NCI-H82 (cell line): ENCODE measurements at places on chromosomes 3 and 15.

DNA sequence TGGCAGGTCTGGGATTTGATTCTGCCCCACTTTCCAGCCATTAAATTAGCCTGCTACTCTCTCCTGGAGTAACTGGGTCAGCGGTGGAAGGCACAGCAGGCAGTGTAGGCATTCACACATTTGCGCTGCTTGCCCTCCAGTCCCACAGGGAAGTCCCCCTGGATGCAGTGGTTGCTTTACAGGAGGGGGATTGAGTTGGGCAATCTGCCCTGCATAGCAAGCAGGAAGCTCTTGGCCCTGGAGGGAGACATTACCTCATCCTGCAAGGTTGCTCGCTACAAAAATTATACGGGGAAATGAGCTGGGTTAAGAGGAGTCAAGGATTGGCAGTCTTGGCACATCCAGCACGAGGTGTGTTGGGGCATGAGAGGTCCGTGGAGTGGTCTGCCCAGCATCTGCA is 14.8 kb downstream of the MCM2 start:
- no peak for DNase-seq

DNA sequence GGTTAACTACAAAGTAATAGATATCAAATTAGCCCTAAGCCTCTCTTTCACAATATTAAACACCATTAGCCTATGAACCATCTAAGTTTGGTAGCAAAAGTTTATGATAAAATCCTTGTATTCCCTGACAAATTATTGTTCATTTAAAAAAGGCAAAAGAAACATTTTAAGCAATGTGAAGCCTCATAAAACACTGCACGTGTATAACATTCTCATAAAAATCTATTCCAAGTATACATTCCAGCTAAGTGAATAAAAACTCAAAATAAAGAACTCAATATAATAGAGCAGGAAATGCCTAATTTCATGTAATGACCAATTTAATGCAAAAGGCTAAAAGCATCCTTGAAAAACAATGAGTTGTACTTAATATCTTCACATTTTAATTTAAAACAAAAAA is 27.7 kb downstream of the TNIK start:
- no peak for DNase-seq

DNA sequence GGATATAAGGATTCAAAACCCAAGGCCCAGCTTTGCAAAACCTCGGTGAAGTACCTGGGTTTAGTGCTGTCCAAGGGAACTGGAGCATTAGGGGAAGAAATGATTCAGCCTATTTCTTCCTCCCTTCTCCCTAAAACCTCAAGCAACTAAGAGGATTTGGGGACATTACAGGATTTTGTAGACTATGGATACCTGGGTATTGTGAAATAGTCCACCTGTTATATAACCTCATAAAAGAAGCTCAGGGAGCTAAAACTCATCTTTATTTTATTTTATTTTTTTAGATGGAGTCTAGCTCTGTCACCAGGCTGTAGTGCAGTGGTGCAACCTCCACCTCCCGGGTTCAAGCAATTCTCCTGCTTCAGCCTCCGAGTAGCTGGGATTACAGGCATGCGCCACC is 8.7 kb upstream of the SMCO1 start:
- no peak for DNase-seq

DNA sequence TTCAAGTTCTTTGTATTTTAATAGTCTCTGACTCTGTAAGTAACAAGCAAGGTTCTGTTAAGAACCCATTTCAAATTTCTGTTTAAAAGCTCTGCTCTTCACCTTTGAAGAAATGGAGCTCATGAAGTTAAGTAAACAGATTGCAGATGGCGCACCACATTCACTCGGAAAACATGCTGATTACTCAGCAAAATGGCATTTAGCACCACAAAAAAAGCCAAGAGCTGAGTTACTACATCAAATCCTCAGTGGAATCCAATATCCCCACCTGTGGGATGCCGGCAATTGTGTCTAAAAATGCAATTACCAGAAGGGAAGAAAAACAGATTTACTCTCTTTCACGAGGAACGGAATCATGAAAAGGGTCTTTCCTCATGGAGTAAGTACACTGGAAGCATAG is 758.0 kb downstream of the NTRK3 start:
- DNase-seq, result no peak

GRCh38 chr3:88668180-88668579 is 439.2 kb upstream of the EPHA3 start:
- no peak for DNase-seq

DNA sequence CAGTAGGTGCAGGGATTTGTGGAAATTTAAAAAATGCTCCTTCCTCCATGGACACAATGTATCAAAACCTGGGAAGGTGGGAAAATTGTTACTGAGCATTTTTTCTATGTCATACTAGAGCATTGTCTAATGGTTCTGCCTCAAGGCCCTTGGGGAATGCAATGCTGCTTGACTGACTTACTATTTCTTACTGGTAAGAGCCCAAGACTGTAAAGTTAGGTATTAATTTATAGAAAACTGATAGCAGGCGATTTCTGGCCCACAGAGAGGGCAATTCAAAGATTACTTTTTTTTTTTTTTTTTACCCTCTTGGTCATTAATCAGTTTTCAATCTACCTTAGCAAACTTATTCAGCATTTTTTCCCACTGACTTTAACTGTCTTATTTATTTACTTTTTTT is 38.5 kb upstream of the MRPL3 start:
- DNase-seq, result no peak

DNA sequence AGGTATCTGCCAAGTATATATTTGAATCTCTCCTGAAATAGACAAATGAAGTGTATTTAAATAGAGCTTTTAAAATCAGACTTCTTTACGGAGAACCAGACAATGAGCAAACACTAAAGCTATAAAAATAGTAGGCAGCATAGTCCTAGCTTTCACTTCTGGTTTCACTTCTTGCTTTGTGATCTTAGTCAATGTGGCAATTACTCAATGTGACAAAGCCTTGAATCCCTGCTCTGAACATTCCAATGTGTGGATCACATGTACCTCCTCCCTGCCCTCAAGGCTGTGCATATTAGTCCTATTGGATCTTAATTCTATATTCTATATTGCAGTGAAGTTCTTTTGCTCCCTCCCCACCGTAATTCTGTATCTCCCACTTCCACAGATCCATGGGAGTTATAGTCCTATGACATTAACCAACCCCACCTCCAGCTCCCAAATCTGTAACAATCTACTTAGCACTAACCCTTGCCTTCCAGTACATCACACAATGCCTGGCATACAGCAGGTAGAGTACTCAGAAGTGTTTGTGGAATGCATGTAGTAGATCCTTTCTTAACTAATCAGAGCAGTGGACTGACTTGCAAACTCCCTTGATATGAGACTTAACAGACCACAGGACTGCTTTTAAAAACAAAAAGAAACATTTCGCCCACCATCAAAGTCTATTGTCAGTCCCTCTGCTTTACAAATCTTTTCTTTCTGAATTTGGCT is 24.3 kb upstream of the CP start:
- no peak for DNase-seq

DNA sequence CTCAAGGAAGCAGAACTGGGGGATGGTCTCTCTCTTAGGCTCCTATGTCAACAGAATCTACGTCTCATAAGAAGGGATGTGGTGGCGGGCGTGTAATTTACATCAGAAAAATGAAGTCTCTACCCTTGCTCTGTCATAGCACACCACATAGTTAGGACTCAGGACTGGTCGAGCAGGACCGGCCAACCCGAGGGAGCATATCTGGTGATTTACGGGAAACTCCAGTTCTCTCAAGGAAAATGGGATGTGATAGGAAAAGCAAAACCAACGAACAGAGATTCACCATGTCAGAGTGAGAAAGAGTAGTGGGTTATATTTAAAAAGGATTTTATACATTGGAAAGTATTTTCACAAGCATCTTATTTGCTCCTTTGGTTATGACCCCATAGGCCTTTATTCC is 54.7 kb downstream of the IGF2BP2 start:
- no peak for DNase-seq

- DNase-seq, result no peak
Observed at GRCh38 chr3:187522890-187523289, 147.3 kb downstream of the SST start.

DNA sequence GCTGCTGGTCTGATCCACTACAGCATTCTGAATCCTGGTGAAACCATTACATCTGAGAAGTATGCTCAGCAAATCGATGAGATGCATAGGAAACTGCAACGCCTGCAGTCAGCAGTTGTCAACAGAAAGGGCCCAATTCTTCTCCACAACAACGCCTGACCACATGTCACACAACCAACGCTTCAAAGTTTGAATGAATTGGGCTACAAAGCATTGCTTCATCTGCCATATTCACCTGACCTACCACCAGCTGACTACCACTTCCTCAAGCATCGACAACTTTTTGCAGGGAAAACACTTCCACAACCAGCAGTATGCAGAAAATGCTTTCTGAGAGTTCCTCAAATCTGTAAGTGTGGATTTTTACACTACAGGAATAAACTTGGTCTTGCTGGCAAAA is 54.7 kb upstream of the C2CD4B start:
- no peak for DNase-seq

DNA sequence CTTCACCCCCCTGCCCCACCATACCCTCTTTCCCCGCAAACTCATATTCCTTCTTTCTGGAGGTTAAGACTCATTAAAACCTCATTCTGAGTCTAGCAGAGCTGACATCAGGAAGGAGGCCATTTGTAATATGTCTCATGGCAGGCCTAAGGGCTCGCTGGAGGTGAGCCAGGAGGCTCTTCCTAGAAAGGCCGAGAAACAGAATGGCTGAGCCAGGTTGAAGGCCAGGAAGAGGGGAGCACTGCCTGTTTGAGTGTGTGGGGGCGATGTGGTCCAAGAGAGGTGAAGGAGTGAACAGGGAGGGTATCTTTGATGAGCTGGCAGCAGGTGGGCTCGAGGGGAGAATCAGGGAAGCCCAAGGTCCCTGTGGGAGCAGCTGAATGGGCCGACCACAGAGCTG is 317.3 kb downstream of the TLE3 start:
- no peak for DNase-seq

DNA sequence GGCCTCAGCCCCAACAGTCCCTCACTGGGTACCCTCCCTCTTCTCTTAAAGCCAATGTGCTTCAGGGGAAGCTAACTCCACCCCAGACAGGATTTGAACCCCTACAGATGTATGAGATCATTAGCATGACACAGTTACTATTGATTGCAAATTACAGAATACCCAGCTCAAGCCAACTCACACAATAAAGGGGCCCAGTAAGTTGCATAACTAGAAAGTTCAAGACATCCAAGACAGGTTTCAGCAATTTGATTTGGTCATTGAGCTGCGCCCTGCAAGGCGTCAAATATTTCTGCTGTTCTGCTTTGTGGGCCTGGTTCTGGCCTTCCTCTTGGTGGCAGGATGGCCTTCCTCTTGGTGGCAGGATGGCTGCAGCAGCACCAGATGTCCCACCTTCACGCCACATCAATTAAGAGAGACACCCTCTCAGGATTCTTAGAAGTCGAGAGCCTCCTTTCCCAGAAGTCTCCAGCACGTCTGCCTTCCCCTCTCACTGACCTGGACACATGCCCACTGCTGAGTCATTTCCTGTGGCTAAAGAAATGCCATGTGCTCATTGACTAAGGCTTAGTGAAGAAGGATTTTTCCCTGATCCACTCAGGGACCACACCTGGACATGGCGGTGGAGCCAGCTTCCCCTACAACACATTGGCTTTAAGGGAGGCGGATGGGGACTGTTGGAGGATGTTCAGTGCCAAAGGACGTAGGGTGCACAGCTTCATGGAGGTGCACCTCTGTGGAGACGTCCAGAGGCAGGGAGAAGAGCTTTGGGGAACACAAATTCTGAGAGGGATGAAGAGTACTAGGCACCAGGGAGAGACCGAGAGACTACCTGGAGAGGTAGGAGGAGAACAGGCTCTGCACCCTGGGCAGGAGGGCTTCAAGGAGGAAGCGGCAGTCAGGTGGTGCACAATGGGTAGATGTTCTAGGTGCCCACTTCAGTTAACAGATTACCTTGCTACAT is 49.1 kb downstream of the DNASE1L3 start:
- DNase-seq, result no peak

DNA sequence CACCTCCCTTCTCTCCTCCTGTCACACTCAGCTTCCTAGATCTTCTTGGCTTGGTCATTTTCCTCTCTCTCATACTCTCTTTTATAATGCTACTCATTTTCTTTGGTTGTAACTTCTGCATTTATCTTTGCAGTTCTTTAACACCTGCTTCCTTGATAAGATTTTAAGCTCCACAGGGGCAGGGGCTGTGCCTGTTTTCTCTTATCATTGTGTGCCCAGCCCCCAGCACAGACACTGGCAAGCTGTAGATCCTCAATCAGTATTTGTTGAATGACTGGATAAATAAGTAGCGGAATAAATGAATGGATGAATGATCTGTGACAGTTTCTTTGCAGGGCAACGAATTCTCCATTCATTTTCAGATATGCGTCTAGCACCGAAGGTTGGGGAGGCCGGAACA is 64.3 kb upstream of the MEX3B start:
- DNase-seq, result no peak

DNA sequence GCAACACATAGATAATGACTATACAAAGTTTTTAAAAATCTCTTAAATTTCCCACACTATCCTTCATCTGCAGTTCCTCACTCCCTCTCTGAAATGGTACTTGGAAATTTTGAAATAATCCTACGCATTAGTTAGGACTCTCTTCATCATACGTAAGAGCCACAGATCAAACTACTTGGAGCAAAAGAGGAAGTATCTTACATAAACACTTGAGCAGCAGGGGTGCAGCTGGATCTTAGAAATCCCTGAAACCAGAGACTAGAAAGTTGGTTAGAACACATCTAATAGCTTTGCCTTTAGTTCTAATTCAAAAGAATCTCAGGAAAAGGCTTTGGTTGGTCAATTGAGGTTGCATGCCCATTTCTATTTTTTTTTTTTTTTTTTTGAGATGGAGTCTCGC is 38.8 kb upstream of the ZNF445 start:
- DNase-seq, result no peak

DNA sequence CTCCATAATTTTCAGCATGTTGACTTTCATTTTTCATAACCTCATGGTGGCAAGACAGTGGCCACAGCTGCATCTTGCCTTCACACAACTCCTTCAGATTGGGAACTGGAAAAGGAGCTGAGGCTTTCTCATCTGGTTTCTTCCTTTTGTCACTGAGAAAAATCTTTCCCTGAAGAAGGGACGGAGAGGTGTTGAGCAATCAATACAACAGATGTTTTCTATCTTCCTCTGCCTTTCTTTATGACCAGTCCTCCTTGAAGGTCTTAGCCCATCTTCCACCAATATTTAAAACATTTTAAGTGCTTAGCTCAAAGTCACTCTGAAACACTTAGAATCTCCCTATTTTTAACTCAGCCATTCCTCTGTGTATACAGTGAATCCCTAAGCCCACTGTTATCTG is 11.9 kb downstream of the ZNF660 start:
- no peak for DNase-seq
